ENCODE measurements at places on chromosomes 2 and 18.

DNA sequence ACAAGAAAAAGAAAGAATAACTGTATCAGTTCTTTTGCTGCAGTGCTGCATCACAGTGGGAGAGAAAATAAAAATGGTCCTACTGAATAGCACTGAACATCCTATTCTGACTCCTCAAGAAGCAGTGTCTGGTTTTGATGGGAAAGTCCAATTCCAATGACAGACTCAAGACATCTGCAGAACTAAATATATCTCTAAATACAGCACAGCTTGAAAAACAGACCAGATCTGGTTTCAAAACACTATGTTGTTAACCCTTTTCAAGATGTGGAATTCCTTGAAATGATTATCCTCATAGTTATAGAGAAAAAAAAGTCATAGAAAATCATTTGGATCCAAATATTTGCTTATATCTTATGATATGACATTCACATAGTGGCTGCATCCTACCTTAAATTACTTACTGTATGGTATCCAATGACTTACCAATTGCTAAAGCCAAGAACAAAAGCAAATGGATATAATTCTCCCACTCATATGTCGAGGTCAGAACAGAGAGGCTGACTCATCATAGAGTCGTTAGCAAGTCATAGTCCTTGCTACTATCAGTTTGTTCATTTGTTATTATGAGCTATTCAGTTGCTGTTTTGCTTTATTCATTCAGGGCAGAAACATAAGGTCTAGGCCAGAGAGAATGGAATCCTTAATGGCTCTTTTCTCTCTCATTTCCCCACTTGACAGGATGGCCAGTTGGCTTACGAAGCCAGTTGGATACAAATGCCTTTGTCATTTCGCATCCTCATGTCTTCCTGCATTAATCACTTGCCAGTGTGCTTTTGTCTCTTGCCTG, 62.5 kb upstream of the ACVR2A start:
- DNase-seq, result no peak

DNA sequence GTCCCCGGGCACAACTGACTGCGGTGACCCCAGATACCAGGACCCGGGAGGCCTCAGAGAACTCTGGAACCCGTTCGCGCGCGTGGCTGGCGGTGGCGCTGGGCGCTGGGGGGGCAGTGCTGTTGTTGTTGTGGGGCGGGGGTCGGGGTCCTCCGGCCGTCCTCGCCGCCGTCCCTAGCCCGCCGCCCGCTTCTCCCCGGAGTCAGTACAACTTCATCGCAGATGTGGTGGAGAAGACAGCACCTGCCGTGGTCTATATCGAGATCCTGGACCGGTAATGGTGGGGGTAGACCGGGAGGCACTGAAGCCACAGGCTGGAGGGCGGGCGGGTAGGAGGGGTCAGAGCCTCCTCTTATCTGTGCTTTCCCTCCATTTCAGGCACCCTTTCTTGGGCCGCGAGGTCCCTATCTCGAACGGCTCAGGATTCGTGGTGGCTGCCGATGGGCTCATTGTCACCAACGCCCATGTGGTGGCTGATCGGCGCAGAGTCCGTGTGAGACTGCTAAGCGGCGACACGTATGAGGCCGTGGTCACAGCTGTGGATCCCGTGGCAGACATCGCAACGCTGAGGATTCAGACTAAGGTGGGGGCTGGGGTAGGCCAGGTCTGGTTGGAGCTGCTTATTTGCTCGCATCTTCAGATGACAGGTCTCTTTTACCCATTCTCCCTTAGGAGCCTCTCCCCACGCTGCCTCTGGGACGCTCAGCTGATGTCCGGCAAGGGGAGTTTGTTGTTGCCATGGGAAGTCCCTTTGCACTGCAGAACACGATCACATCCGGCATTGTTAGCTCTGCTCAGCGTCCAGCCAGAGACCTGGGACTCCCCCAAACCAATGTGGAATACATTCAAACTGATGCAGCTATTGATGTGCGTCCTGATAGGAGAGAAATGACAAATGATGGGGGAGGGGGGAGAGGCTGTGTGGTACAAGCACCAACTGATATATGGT, 780 bp downstream of the HTRA2 start:
- DNase-seq, result peak; percentile 64

DNA sequence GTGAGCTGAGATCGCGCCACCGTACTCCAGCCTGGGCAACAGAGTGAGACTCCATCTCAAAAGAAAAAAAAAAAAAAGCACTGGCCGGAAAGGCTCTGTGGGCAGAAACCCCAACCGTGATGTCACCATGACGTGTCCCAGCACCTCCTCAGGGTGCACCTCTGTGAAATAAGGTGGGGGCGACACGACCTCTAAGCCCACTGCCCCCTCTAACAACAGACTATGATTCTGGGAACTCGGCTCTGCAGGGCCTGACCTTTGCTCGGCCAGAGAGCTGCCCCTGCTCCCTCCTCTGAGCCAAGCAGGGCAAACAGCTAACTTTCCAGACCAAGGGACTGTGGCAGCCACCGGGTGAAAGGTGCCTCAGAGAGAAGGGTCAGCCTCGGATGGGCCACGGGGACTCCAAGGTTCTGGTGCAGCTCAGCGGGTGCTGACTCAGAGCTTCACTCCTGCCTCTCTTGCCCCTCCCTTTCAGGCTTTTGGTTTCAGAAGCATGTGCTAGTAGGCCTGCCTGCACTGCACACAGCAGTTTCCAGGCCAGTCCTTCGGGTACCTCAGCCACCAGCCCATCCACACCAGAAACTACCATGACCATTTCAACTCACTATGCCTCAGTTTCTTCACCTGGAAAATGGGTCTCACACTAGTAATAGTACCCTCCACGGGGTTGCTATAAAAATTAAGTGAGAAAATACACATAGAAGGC, 8.0 kb downstream of the TMBIM1 start:
- no peak for DNase-seq

DNA sequence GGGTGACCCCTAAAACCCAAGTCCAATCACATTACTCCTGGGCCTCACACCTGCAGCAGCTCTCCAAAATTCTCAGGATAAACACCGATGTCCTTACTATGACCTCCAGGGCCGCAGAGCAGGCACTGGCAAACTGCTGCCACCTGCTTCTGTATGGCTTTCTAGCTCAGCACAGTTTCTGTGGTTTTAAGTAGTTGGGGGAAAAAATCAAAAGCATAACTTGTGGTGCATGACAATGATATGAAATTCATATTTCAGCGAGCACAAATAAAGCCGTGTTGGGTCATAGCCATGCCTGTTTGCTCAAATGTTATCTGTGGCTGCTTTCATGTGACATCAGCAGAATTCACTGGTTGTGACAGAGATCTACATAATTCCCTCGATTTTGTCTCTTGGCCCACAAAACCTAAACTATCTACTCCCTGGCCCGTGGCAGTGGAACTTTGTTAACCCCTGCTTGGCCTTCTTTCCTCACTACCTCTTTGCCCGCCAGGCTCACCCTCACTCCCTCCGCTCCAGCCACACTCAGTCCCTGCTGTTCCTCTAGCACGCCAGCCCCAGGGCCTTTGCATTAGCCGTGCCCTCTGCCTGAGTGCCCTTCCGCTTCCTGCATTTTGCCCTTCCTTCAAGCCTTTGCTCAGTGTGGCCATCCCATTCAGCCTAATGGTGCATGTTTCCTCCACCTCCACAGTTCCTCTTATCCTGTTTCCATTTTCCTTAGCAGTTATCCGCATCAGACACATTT, 108.3 kb downstream of the AGAP1 start:
- no peak for DNase-seq

DNA sequence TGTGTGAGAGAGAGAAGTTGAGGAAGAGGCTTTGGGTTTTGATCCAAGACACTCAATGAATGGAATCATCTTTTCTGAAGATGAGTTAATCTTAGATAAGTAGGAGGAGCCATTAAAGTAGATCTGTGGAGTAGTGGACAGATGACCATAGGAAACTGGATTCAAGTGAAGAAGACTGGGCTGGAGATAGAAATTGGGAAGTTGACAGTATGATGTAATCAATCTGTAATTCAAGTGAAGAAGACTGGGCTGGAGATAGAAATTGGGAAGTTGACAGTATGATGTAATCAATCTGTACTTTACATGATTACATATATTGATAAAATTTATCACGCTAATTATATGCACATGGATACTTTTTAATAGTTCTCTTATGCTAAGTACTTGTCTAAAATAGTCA, 92.8 kb downstream of the PHLPP1 start:
- no peak for DNase-seq

DNA sequence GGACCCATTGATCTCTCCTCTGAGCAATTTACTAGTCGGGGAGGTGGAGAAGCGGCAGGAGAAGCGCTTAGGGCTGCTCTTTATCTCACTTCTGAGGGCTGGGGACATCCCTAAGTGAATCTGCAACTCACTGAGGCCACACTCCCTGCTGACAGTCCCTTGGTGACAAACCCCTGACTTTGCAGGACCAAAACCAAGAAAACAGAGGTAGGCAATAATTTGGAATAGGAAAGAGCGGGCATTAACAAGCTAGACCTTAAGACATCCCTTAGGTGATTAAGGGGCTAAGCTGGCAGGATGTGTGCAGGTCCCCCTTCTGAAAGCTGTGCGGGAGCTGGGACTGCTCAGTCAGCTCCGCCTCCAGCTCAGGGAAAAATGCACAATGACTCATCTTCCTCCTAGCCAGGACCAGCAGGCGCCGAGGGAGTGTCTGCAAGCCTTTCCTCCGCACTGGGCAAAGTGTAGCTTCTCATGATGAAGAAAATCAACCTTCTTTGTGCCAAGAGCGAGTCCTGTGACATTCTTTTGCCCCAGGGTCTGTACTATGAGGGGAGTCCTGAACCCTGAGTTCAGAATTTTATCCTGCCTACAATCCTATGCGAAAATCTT, 63.3 kb downstream of the BOD1L2 start:
- DNase-seq, result no peak

DNA sequence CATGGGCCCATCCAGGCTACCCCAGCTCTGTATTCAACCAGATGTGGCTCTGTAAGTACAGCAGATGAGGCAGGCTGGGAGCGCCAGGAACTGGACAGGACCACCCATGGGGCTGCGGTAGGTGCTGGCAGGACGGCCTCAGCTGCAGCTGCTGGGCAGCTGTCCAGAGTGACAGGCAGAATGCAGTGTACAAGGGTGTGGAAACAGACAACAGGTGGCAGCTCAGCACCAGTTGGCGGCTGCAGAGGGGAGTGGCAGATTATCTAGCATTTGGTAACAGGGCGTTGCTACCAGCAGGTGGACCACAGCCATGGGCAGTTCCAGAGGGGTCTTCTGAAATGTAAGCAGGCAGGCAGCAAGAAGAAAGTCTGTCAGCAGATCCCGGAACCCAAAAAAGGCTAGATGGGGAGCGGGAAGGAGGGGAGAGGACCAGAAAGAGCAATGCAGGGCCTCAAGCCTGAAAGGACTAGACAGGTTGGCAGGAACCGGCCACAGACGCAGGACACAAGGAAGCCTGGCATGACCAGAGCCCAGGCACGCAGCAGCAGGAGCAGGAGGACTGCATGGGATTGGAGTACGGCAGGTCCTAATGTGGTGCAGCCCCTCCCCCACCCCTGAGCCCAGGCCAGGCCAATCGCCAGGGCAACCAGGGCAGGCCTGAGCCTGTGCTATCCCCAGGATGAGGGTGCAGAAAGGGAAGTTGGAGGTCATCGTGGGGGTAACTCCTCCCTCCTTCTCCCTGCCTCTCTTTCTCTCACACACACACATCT, 24.7 kb downstream of the PKDCC start:
- no peak for DNase-seq

DNA sequence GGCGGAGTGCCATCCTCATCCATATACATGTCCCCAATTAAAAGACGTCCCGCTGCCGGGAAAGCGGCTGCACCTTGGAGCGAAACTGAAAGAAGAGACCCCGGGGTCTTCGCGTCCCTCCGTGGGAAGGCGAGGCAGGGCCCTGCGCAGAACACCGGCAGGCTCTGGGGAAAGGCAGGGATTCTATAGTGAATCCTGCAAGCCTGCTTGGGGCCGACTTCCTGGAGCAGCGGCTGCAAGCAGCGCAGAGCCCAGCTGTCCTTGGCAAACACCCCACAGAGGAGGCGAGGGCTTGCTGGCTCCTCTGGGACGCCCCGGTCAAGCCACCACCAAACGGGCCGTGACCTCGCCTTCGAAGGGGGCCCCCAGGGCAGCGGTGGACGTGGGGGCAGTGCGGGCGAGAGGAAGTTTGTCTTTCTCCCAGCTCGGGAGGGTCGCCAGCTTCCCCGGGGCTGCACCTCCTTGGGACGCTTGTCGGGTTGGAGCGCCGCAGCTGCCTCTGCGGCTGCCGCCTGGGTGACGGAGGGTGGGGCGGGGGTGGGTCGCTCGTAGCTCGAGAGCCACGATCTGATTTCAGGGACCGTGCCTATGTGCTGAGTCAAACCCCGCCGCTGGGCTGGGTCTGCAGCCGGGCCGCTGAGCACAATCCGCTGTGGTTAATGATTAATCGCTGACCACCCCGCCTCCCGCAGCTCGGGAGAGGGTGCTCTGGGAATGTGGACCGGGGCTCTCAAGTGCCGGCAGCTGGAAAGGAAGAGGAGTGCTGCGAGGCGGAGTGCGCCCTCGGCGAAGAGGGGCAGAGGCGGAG, 486 bp upstream of the GPR39 start:
- no peak for DNase-seq

- no peak for DNase-seq
These were observed 18.8 kb downstream of the RAB31 start for GRCh38 chr18:9726936-9727335.

- no peak for DNase-seq
These were observed 49.1 kb downstream of the ZNF638 start for GRCh38 chr2:71380665-71381064.

DNA sequence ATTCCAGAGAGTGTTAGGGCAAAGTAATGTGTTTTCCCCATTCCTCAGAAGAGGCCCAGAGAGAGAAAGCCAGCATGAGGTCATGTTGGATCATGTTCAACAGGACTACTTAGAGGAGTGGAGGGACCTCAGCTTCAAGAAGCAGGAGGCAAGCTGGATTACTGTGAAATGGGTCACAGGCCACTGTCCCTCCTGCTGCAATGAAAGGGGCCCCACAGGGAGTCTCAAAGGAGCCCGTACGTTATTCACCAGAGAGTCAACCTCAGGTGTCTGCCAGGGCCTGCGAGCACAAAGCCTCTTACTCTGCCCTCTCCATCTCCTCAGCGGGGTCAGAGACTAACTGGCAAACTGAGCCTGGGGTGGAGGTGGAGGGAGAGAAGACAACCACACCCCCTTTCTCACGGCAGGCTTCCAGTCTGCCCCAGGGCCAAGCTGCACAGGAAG, 27.2 kb upstream of the ACYP2 start:
- DNase-seq, result no peak

- DNase-seq, result no peak
These were observed 19.0 kb upstream of the KLF7 start for GRCh38 chr2:207184768-207185167.

DNA sequence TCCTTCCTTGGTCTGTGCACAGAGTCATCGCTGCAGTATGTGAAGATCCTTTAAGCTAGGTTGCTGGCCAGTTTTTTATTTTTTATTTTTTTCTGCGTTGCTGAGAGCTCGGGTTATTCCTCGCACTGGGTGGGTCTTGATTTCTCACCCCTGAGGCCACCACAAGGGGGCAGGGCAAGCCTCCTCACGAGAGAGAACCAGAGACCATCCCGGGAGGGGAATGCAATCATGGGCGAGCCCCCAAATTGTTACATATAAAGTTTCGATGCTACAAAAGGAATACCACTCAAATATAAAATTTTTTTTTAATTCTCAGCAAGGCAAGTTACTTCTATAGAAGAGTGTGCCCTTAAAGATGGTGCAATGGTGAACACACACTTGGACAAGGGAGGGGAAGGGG, 24.9 kb downstream of the HTR2B start:
- DNase-seq, result no peak

- DNase-seq, result no peak
These were observed 275.0 kb downstream of the TNS1 start for GRCh38 chr2:217727801-217728200.

GRCh38 chr2:18833941-18834340, 244.6 kb upstream of the NT5C1B start:
- no peak for DNase-seq
